Smooth muscle cell of trachea (primary cell): ENCODE measurements at places on chromosomes 2 and 18. TPM values are rescaled to one million over a fixed set of nuclear protein-coding genes. Genes with fewer than 3 reads are reported as not detected.

TMEM169 gene
- total RNA-seq: 0.29 and 0.50 TPM in 2 replicates

DSG1 gene
- total RNA-seq: not detected in 2 replicates

NT5DC4 gene
- total RNA-seq: not detected in 2 replicates

DPYSL5 gene
- total RNA-seq: under 0.01 TPM in 1 of 2 replicates, not detected in the other

B3GNT7 gene
- 0.33 TPM in 1 of 2 replicates, not detected in the other for total RNA-seq

ABHD1 gene
- under 0.01 and 0.15 TPM in 2 replicates for total RNA-seq
